Left renal cortex interstitium (tissue), 4 donors: ENCODE measurements at places on chromosomes 3 and 15. TPM values are rescaled to one million over a fixed set of nuclear protein-coding genes. Genes with fewer than 3 reads are reported as not detected.

The CHRFAM7A gene
- polyA plus RNA-seq, result 5.5 TPM

The MNS1 gene
- polyA plus RNA-seq, result 35.3 TPM

The NGRN gene
- polyA plus RNA-seq, result 117 TPM

DNA sequence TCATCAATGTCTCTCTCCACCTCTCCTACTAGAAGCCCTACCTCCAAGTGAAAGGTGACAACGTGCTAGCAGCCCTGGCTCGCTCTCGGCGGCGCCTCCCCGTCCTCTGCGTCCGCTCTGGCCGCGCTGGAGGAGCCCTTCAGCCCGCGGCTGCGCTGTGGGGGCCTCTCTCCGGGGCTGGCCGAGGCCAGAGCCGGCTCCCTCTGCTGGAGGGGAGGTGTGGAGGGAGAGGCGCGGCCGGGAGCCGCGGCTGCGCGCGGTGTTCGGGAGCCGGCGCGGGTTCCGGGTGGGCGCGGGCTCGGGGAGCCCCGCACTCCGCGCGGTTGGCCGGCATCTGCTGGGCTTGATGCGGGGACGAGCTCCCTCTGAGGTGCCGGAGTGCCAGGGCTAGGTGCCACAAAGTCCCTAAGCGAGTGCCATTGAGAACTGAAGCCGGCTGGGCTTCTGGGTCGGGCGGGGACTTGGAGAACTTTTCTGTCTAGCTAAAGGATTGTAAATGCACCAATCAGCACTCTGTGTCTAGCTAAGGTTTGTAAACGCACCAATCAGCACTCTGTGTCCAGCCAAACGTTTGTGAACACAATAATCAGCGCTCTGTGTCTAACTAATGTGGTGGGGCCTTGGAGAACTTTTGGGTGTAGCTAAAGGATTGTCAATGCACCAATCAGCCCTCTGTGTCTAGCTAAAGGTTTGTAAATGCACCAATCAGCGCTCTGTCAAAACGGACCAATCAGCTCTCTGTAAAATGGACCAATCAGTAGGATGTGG is 84.8 kb upstream of the ARRDC4 start:
- no peak for DNase-seq
